ENCODE measurements at places on chromosomes 13 and 19.

- DNase-seq: peak; percentile 89
Measured at GRCh38 chr19:52535771-52536447, 8.4 kb downstream of the ZNF808 start.

GRCh38 chr19:35171730-35172129 lies 17.2 kb downstream of the FXYD5 start:
- no peak for DNase-seq

DNA sequence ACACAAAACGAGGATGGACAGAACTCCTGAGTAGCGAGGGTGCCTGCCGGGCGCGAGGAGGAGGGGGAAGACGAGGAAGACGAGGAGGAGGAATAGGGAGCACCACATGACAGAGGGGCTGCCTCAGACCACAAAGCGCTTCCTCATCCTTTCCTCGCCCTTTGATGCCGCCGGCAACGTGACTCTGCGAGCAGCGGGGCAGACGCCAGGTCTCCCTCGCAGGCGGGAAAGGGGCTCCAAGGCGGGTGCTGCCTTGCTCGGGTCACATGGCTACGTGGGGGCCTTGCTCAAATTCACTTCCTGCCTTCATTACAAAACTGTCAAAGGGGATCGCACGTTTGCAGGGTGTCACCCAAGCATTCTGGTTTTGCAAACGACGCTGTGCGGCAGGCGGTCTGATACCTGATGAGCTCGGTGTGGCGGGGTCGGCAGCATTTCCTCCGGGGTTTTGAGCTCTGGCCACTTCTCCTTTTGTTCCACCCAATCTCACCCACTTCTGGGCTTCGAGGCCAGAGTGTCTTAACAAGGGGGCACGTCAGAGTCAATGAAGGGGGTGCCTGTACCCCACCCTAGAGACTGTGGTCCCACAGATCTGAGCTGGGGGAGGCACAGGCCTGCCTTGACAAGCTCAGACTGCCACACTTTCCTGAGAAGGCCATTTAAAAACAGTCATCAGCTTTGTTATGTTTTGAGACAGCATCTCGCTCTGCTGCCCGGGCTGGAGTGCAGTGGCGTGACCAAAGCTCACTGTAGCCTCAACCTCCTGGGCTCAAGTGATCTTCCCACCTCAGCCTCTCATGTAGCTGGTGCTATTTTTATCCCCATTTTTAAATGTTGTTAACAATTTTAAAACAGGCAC lies 14.9 kb downstream of the MAP2K2 start:
- DNase-seq: no peak

- DNase-seq: no peak
Measured at GRCh38 chr13:31350560-31350959, 150.8 kb downstream of the B3GLCT start.

- peak; percentile 70 for DNase-seq
Measured at GRCh38 chr13:59494560-59494970, 669.2 kb downstream of the DIAPH3 start.

DNA sequence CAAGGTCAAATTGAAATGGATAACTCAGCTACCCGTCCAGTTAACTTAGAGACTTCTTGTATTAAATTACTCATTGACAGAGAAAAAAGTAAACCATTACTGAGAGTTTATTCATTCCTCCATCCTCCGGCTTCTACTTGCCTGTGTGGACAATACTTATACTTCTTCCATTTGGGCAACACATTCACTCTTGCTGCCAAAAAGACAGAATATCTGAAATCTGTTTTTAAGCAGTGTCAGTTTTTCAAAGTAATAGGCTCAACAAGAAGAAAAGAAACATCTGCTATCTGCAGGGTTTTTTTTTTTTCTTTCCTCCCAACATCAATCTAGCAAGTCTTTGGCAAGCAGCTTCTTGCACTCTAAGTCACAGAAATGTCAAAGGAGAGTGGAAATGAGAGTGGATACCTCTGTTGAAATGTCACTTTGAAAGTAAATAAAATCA lies 1142.8 kb downstream of the PCDH9 start:
- no peak for DNase-seq

DNA sequence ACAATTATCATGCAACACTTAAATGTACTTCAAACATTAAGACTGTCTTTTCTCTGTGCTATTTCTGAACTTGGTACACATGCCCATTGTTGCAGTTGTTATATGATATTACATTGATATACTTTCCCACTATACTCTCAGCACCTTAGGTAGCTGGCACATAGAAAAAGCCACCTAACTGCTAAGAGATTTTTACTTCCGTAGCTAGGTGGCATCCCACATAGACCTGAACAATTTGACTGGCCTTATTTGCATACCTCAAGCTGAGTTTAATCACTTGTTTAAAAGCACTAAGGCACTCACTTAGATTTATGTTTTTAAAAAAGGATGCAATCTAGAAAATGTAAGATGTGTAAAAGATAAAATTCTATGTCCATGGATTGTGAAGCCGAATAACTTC lies 194.2 kb downstream of the POU4F1 start:
- DNase-seq: no peak

DNA sequence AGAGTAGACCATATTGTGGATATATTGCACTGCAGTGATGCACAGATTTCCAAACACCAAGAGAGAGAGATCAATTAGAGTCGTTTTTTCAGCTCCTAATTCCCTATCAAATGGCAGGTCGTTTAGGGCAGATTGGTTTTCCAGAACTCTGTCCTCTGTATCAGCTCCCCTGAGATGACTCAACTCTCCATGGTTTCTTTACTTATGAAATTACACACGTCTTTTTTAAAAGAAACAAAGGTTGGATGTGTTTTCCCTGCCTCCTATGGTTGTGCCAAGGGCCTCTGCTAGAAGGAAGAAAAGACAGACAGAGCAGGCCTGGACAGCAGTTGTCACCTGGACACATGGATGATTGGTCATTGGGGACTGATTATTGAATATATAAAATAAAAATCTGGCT lies 478.1 kb upstream of the NBEA start:
- no peak for DNase-seq

GRCh38 chr19:46025835-46026234 lies 3.0 kb upstream of the PGLYRP1 start:
- no peak for DNase-seq

DNA sequence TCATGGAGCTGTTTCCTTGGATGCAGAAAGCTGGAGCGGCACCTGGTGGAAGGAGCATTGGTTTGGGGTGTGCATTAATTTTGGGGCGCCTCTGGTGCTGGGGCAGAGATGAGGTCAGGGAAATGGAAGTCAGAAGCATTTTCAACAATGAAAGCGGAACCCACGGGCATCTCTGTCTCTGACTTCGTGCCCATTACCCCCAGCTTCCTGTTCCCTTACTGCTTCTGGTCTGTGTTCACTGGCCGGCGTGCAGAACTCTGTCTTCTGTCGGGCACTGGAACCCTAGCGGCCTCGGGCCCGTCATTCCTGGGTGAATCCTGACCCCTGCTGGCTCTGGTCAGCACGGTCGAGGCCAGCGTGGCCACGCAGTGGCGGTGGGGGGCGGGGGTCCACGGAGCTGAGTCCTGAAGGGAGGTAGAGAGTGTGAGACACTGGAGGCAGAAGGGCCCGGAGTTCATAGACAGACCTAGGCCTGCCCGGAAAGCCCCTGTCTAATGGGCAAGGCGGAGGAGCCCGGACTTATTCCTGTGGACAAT lies 7.9 kb upstream of the LINGO3 start:
- DNase-seq: peak; percentile 62

DNA sequence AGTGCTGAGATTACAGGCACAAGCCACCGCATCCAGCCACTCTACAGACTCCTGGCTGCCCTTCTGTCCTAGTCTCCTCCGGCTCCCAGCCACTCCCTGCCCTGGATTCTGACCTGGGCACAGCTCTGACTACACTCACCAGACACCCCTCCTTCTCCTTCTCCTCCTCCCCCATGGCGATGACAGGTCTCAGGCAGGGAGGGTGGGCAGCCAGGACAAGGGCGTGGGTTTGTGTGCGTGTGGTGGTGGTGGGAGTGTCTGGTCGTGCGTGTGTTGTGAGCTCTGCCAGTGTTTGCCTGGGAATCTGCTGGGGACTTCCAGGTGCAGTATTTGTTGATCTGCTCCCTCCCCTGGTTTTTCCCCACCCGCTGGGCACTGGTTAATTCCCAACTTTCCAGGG lies 3.0 kb upstream of the NCCRP1 start:
- DNase-seq: no peak

DNA sequence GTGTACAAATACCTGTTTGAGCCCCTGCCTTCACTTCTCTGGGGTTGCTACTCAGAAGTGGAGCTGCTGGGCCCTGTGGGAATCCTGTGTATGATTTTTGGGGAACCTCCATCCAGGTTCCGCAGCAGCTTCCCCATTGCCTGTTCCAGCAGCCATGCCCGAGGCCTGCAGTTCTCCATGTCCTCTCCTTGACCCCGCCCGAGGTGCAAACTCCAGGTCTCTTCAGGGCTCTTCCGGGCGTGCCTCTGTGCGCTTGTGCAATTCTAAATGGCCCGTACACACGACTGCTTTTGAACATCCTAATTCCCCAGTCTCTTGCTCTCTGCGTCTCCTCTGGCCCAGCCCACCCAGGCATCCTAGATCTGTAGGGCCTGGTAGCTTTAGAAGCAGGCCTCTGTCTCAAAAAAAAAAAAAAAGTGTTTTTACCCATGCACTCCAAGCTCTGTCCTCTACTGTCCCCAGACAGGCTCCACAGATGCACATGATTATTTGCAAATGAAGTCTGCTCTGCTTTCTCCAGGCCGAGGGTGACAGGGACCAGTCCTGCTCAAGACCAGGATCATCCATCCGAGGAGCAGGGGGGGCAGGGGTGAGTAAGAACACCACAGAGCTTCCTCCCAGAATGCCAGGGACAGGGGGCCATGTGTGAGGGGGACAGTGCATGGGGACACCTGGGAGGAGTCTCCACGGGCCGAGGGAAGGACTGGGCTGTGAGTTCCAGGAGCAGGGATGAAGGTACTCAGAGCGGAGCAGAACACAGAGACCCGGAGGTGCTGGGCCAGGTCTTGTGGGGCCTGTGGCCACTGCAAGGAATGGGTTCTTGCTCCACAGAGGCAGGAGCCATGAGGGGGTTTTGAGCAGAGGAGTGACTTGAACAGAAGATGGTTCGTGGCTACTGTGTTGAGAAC lies 51.7 kb downstream of the SLC7A9 start:
- DNase-seq: no peak

- no peak for DNase-seq
Measured at GRCh38 chr13:40102854-40103253, 447.4 kb downstream of the COG6 start.

- DNase-seq: no peak
Measured at GRCh38 chr13:59877933-59878332, 285.8 kb downstream of the DIAPH3 start.

GRCh38 chr13:43077046-43077445 lies 53.7 kb downstream of the DNAJC15 start:
- DNase-seq: no peak

DNA sequence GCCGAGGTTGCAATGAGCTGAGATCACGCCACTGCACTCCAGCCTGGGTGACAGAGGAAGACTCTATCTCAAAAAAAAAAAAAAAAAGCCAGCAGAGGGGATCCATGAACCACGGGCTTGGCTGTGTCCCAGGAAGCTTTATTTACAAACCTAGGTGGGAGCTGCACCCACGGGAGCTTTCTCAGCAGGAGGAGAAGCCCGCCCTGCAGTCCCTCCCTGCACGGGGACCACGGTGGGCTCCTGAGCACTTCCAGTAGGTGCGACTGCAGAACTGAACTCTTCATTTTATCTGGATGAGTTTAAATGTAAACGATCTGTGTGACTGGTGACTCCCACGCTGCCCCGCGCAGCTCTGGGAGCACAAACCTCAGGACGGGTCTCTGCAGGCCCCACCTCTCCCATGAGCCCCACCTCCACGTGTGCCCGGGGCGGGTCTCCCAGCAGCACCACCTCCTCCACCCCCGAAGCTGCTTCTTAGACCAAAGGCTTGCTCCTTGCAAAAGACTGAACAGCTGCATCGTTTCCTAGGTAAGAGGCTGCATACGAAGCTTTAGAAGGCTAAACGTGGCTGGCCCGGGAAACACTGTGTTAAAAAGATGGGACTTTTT lies 66.4 kb downstream of the SPACA7 start:
- no peak for DNase-seq

DNA sequence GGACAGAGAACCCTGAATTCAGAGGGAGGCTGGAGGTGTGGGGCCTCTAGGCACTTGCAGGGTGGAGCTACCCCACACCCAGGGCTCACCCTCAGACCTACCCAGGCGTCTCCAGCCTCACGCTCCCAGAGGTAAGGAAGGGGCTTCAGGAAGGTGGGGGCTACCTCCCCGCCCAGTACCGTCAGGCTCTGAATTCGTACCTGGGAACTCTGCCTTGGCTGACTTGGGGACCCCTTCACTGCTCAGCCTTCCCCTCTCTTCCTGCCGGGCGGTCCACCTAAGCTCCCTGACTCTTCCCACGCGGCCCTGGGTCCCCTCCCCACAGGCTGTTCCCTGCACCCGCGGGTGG lies 28.5 kb upstream of the PARP4 start:
- DNase-seq: no peak

- DNase-seq: no peak
Measured at GRCh38 chr13:41562541-41563178, 105.3 kb downstream of the RGCC start.

DNA sequence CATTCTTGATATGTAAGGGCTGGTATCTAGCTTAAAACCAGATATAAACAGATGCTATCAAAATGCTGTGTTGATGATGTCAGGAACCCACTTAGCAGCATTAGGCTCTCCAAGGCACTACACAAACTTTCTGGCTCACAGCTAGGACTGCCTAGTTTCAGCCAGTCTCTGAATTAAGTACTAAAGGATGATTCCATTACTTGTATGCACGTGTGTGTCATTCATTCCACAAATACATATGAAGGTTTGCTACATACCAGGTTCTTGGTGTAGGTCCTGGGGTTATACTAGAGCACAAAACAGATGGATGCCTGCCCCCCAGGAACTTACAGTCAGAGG lies 151.5 kb downstream of the RGCC start:
- DNase-seq: no peak

DNA sequence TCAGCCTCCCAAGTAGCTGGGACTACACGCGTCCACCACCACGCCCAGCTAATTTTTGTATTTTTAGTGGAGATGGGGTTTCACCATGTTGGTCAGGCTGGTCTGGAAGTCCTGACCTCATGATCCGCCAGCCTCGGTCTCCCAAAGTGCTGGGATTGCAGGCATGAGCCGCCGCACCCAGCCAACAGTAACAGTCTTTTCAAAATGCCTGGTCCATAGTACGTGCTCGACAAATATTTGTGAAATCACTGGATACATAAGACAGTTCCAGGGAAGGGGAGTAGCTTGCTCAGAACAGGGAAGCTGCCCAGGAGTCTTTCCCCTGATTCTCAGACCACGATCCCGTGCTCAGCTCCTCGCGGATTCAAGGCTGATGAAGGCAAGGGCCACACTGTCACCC lies 30.5 kb downstream of the CACNG6 start:
- no peak for DNase-seq

DNA sequence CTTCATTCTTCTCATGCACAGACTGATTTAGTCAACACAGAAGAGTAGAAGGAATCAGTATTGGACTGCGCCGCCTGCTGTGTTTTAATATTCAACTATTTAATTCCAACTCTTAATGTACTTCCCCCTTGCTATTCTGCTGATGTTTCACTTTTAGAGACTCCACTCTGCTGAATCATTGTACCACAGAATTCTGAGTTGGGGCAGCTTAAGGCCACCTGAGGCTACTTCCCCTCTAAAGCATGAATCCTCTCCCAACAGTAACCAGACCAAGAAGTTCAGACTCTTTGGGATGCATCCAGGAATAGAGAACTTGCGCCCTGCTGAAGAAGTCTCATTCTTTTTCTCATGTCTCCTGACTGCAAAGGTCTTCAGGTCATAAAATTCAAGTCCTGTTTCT lies 708.8 kb downstream of the UQCRFS1 start:
- no peak for DNase-seq

- no peak for DNase-seq
Measured at GRCh38 chr19:27870293-27870692, 1342.7 kb downstream of the UQCRFS1 start.

All from cerebellar cortex (tissue), 1 donor.